ENCODE measurements at places on chromosomes 16 and 17.

GRCh38 chr17:57108671-57109392 is 23.8 kb downstream of the AKAP1 start:
- no peak for DNase-seq

- DNase-seq, result no peak
These were observed 56.0 kb upstream of the DOC2B start for GRCh38 chr17:237406-237955.

- no peak for DNase-seq
These were observed 41.0 kb downstream of the NXPH3 start for GRCh38 chr17:49616601-49617131.

DNA sequence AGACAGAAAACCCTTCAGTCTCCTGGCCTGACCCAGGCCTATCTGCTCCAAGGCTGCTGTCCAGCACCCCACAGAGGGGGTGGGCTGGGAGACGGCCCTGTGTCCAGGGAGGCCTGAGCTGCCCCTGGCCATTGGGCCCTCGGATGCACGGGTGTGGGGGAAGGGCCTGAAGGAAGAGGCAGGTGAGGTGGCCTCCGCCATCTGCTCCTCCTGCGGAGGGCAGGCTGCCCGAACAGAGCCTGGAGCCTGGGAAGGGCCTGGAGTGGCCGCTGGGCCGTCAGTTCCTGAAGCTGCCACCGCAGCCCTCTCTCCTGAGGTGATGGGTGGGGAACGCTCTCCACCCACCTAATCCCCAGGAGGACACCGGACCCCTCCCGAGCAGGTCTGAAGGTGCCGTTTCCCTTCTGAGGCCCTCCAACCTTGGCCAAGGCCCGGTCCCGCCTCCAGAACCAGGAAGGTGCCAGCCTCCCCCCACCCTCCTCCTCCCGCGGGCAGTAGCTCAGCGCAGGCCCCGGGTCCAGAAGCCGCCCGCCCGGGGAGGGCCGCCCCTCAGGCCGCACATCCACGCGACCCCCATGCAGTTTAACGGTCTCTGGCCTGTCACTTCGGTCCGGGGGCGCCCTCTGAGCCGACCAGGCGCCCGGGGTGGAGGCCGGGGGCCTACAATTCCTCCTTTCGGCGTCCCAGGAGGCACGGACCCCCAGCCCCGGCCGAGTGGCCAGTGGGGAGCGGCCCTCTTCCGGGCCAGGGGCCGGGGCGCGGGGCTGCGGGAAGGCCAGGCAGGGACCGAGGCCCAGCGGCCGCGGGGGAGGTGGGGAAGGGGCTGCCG is 835 bp downstream of the FBXL16 start:
- DNase-seq, result no peak

DNA sequence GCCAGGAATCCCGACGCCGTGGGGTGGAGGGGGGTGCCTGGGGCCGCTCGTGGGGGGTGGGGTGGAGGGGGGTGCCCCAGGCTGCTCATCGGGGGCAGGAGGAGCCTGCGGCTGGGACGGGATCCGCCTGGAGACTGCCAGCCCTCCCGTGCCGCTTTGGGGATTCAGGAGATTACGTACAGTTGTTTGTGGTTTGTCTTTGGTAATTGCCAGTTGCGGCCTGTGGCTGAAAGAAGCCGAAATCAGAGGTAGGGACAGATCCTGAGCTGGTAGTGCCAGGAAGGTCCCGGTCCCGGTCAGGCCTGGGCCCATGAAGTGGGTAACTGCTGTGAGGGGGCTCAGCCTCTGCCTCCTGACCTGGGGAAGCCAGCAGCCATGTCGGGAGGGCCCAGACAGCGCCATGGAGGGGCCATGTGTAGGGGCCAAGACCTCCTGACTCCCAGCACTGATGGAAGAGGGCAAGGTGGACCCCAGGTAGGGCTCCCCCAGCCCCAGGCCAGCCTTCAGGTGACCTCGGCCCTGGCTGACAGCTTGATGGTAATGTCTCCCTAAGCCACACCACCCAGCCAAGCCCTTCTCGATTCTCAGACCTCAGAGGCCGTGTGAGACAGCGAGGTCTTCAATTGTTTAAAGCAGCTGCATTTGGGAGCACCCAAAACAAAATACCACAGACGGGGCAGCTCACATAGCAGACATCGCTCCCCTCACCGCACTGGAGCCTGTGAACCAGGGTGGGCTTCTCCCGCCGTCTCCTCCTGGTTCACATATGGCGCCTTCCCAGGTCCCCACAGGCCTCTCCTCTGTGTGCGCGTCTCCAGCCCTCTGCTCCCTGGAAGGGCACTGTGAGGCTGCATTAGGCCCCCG is 34.9 kb upstream of the SSTR5 start:
- no peak for DNase-seq
